ENCODE measurements at places on chromosomes 16 and 17. TPM values are rescaled to one million over a fixed set of nuclear protein-coding genes. Genes with fewer than 3 reads are reported as not detected.

The TBC1D3L gene
- 2.3 TPM for total RNA-seq

The ACAP1 gene
- 2.5 TPM for total RNA-seq

The OMG gene
- not detected for total RNA-seq

The KRTAP4-9 gene
- total RNA-seq: not detected

The CACNG3 gene
- total RNA-seq: not detected

The ZFP3 gene
- total RNA-seq: 6.1 TPM

The TBC1D3 gene
- not detected for total RNA-seq

The PRSS8 gene
- 0.24 TPM for total RNA-seq

The KRTAP16-1 gene
- not detected for total RNA-seq

- H3K36me3 ChIP-seq: no peaks in the 10 kb centered on the region
- H3K27ac ChIP-seq: no peak overlapping the region
- H3K27me3 ChIP-seq: no peaks in the 10 kb centered on the region
- H3K4me3 ChIP-seq: no peak overlapping the region
- DNase-seq: no peak
- H3K4me1 ChIP-seq: no peaks in the 10 kb centered on the region
Observed at GRCh38 chr17:75571885-75572215, 15.8 kb upstream of the MYO15B start.

DNA sequence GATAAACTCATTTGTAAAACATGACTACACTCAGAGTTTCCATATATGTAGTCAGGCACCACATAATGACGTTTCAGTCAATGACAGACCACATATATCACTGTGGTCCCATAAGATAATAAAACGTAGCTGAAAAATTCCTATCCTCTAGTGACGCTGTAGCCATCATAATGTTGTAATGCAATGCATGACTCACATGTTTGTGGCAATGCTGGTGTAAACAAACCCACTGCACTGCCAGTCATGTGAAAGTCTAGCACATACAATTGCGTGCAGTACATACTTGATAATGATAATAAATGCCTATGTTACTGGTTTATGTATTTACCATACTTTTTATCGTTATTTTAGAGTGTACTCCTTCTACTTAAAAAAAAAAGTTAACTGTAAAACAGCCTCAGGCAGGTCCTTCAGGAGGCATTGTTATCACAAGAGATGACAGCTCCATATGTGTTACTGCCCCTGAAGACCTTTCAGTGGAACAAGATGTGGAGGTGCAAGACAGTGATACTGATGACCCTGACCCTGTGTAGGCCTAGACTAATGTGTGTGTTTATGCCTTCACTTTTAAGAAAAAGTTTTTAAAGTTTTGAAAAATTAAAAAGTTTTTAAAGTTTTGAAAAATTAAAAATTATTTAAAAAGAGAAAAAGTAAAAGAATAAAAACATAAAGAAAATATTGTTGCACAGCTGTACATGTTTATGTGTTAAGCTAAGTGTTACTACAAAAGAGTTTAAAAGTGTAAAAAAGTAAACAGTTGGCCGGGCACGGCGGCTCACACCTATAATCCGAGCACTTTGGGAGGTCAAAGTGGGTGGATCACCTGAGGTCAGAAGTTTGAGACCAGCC is 9.0 kb downstream of the STAT5B start:
- peak; percentile 59 for DNase-seq
- H3K27ac ChIP-seq: peak overlapping the region; percentile 46
- H3K4me1 ChIP-seq: peaks cover 29% of the 10 kb centered on the region

- no peaks in the 10 kb centered on the region for H3K36me3 ChIP-seq
- no peak overlapping the region for H3K4me3 ChIP-seq
- H3K27me3 ChIP-seq: peaks cover 17% of the 10 kb centered on the region
- no peak for DNase-seq
- H3K4me1 ChIP-seq: no peaks in the 10 kb centered on the region
Observed at GRCh38 chr16:77430787-77431585, 3.8 kb downstream of the ADAMTS18 start.

- no peaks in the 10 kb centered on the region for H3K4me1 ChIP-seq
- DNase-seq: no peak
- H3K4me3 ChIP-seq: no peak overlapping the region
- H3K27ac ChIP-seq: no peak overlapping the region
- peaks cover 31% of the 10 kb centered on the region for H3K36me3 ChIP-seq
Observed at GRCh38 chr17:76153640-76154039, 12.6 kb upstream of the FOXJ1 start.

DNA sequence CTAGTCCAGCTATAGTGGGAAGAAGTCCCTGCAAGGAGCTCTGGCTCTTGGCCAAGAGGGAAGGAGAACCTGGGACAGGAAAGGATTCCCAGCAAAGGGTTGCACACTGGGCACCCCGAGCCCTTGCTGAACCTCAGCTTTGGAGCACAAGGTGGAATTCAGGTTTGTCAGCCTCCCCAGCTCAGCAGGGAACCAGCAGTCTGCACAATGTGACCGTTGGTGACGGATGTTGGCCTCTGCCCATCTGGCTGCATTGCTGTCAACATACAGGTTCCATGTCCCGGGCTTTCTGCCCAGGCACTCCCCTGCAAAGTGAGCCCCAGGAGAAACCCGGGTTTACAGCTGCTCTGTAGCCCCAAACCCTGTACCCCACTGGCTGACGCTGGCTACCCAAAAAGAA is 6.7 kb downstream of the RPRML start:
- H3K27me3 ChIP-seq: peaks cover 4% of the 10 kb centered on the region
- no peak for DNase-seq
- H3K4me1 ChIP-seq: peaks cover 5% of the 10 kb centered on the region

GRCh38 chr17:78448356-78448993 is 70.0 kb downstream of the PGS1 start:
- H3K27ac ChIP-seq: no peak overlapping the region
- no peak overlapping the region for H3K4me3 ChIP-seq
- no peaks in the 10 kb centered on the region for H3K27me3 ChIP-seq

DNA sequence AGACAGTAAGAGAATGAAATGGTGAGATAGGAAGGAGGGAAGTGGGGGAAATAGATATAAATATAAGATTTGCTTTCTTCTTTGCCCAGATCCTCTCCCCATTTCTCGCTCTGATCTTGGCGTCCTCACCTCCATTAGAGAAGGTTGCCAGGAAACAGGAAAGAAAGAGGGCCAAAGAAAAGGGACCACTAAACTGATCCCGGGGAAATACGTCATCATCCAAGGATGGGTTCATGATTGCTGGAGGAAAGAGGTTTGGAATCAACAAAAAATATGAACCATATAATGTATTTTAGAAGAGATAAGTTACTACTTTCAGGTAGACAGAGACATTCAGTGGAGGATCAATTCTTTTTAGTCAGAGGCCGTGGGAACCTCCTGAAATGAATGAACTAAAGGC is 536.0 kb downstream of the HAPSTR1 start:
- no peaks in the 10 kb centered on the region for H3K4me1 ChIP-seq
- DNase-seq: no peak

GRCh38 chr17:70499067-70499786 is 329.9 kb downstream of the KCNJ2 start:
- no peaks in the 10 kb centered on the region for H3K4me1 ChIP-seq
- H3K27me3 ChIP-seq: no peaks in the 10 kb centered on the region
- no peaks in the 10 kb centered on the region for H3K36me3 ChIP-seq
- H3K27ac ChIP-seq: no peak overlapping the region
- no peak overlapping the region for H3K4me3 ChIP-seq

GRCh38 chr16:77085981-77086380 is 105.0 kb upstream of the MON1B start:
- H3K36me3 ChIP-seq: no peaks in the 10 kb centered on the region
- H3K4me3 ChIP-seq: no peak overlapping the region
- DNase-seq: no peak
- no peak overlapping the region for H3K27ac ChIP-seq
- no peaks in the 10 kb centered on the region for H3K27me3 ChIP-seq

DNA sequence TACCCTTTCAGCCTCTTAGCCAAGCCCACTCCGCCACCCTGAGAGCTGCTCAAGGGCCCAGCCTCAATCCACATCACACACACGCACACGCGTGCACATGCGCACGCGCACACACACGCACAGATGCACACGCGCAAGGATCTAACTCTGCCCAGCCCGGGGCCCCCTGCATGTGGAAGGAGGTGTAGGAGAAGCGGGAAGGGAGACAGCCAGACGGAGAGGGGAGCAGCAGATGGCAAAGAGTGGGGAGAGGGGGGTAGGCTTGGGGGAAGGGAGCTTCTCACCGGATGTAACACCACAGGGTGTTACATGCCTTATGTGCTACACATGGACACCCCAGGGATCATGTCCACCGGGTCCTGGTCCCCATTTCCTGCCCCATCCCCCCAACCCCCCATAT is 15.3 kb downstream of the DLG4 start:
- H3K27ac ChIP-seq: no peak overlapping the region
- H3K36me3 ChIP-seq: no peaks in the 10 kb centered on the region
- H3K4me1 ChIP-seq: no peaks in the 10 kb centered on the region
- no peak for DNase-seq
- peak overlapping the region; percentile 49 for H3K4me3 ChIP-seq
- H3K27me3 ChIP-seq: peaks cover 11% of the 10 kb centered on the region

DNA sequence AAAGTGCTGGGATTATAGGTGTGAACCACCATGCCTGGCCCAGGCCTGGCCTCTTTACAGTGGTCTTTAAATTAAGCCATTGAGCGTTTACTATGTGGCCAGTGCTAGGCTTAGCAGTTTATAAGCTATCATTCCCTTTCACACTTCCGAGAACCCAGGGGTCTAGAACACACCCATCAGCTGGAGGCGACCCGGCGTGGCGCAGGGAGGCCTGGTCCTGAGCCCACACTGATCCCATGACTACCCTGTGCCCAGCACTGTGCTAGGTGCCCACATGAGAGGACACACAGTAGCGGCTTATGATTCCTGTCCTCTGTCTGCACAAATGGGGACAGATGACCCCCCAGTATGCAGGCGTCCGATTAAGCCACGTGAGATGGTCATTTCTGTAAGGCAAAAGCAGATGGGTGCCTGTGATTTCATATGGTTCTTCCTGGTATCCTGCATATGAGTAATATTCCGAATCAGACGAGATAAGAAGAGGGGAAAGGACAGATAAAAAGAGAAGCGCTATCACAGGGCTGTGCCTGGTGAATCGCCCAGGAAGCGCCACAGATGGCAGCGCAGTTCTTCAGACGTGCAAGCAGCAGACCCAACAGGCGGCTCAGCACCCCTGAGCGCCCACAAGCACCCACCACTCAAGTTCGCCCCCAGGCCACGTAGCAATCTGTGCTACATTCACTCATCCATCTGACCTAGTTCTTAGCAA is 5.3 kb downstream of the OSGIN1 start:
- H3K27ac ChIP-seq: peak overlapping the region; percentile 95
- no peaks in the 10 kb centered on the region for H3K27me3 ChIP-seq
- H3K36me3 ChIP-seq: peaks cover 64% of the 10 kb centered on the region
- no peak for DNase-seq
- peaks cover 52% of the 10 kb centered on the region for H3K4me1 ChIP-seq

DNA sequence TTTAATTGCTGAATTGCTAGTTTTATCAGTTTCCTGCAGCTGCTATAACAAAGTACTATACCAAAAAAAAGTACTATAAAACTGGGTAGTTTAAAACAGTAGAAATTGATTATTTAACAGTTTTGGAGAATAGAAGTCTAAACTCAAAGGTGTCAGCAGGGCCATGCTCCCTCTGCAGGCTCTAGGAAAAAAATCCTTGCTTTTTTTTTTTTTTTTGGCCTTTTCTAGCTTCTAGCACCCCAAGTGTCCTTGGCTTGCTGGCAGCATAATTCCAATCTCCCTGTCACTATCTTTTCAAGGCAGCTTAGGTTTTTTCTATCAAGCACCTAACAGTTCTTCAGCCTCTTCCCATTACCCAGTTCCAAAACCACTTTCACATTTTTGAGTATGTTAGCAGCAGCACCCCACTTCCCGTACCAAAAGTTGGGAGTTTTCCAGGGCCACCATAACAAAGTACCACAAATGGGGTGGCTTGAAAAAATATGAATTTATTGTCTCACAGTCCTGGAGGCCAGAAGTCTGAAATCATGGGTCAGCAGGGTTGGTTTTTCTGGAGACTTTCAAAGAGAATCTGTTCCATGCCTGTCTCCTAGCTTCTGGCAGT is 37.4 kb downstream of the BPTF start:
- no peak overlapping the region for H3K4me3 ChIP-seq
- H3K27me3 ChIP-seq: no peaks in the 10 kb centered on the region
- peaks cover 17% of the 10 kb centered on the region for H3K4me1 ChIP-seq
- no peaks in the 10 kb centered on the region for H3K36me3 ChIP-seq
- no peak for DNase-seq
- H3K27ac ChIP-seq: no peak overlapping the region

- peaks cover 21% of the 10 kb centered on the region for H3K4me1 ChIP-seq
- H3K27ac ChIP-seq: no peak overlapping the region
- no peak for DNase-seq
- no peaks in the 10 kb centered on the region for H3K27me3 ChIP-seq
- H3K36me3 ChIP-seq: no peaks in the 10 kb centered on the region
Observed at GRCh38 chr16:15498427-15499175, 64.2 kb downstream of the BMERB1 start.

- H3K36me3 ChIP-seq: no peaks in the 10 kb centered on the region
- no peaks in the 10 kb centered on the region for H3K27me3 ChIP-seq
- H3K4me1 ChIP-seq: no peaks in the 10 kb centered on the region
- H3K27ac ChIP-seq: no peak overlapping the region
- DNase-seq: no peak
Observed at GRCh38 chr16:83185902-83186301, 559.1 kb downstream of the CDH13 start.

- no peaks in the 10 kb centered on the region for H3K36me3 ChIP-seq
- no peak overlapping the region for H3K4me3 ChIP-seq
- H3K27me3 ChIP-seq: no peaks in the 10 kb centered on the region
- H3K27ac ChIP-seq: no peak overlapping the region
- peaks cover 7% of the 10 kb centered on the region for H3K4me1 ChIP-seq
Observed at GRCh38 chr16:14564861-14565687, 65.0 kb downstream of the PARN start.

DNA sequence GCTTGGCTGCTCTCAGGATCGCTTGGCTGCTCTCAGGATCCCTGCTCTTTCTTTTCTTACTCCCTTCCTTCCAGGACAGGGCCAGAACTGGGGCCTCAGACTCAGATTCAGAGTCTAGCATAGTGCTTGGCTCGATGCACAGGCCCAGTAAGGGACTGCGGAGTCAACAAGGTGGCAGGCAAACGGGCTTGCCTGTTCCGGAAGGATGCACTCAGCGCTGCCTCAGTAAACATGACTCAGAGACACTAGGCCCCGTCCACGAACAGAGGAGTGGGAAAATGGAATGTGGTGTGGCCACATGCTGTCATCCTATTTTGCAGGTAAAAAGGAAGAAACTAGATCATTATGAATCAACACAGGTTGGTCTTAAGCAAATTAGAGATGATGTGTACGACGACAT is 9.8 kb downstream of the SPHK1 start:
- no peak overlapping the region for H3K4me3 ChIP-seq
- H3K27ac ChIP-seq: no peak overlapping the region
- no peak for DNase-seq
- peaks cover 7% of the 10 kb centered on the region for H3K4me1 ChIP-seq

DNA sequence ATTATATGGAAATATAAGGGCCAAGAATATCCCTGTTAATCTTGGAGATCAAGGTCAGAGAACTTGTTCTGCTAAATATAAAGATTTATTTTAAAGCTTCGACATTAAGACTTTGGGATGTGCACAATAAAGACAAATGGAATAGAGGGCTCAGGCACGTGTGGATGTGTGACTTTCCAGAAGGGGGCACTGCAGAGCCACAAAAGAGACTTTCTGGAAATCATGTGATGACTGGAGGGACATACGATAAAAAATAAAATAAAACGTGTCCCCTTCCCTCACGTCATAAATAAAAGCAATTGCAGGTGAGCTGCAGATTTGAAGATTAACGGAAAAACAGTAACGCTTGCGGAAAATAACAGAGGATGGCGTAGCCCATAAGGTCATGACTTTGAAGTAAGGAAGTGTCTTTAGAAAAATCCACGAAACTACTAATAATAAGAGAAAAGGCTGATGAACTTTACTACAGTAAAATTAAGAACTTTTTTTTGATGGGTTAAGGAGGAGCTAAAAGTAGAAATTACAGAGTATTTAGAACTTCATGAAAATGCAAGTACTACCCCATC is 9.4 kb upstream of the ENGASE start:
- no peaks in the 10 kb centered on the region for H3K36me3 ChIP-seq
- no peak for DNase-seq
- no peak overlapping the region for H3K27ac ChIP-seq
- no peaks in the 10 kb centered on the region for H3K27me3 ChIP-seq
- peaks cover 4% of the 10 kb centered on the region for H3K4me1 ChIP-seq
